ENCODE measurements at places on chromosomes 2 and 18.

GRCh38 chr18:22503803-22504202, 86.1 kb upstream of the CTAGE1 start:
- H3K4me3 ChIP-seq, result no peak overlapping the region
- DNase-seq, result no peak
- H3K4me1 ChIP-seq, result no peaks in the 10 kb centered on the region
- no peaks in the 10 kb centered on the region for H3K27me3 ChIP-seq

DNA sequence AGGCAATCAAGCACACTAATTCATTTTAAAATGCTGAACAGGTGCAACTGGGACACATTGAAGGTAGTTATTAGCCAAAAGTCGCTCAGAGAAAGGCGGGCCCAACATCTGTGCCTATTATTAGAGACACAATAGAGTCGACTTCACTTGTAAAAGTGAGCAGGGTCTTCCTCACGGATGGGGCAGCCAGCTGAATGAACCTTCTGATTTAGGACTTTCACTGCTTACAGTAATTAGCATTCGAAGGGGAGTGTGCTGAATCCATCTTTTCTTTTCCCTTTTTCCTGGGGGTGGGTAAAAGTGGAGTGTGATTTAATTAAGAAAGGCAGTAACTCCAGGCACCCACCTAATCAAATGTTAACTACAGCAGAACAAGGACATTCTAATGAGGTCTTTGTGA, 677.7 kb downstream of the DCDC2C start:
- H3K27ac ChIP-seq, result no peak overlapping the region
- no peaks in the 10 kb centered on the region for H3K4me1 ChIP-seq
- no peaks in the 10 kb centered on the region for H3K27me3 ChIP-seq
- H3K4me3 ChIP-seq, result no peak overlapping the region
- DNase-seq, result no peak
- no peaks in the 10 kb centered on the region for H3K36me3 ChIP-seq

DNA sequence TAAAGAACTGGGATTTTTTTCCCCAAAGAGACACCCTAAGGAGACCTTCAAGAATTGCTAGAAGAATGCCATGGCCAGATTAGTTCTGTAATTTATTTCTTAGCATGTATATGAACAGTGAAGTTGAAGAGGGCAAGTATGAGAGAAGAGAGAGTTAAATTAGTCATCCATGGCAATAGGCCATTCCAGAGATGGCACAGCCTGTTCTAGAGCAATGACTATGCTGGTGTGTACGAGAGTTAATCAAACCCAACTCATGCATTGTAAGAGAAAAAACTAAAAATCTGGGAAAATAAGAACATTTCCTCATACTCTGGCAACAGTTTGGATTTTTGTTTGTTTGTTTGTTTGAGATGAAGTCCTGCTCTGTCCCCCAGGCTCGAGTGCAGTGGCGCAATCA, 112.1 kb upstream of the PIK3C3 start:
- no peak overlapping the region for H3K4me3 ChIP-seq
- H3K27ac ChIP-seq, result no peak overlapping the region
- H3K36me3 ChIP-seq, result no peaks in the 10 kb centered on the region

DNA sequence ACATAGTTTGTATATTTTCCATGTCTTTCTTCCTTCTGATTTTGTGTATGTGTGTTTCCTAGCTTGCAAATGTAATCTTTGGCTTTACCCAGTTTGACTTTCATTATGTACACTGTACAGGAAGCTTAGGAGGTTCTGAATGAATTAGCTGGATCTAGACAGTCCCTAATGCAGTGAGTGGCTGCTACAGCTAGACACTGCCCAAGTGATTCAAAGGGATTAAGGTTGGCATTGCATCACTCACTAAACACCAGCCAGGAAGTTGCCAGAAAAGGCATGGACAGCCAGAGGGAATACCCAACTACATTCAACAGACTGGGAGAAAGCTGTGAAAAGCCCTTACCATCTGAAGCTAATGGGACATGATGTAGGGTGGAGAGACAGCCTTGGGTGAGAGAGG, 316.0 kb upstream of the MEX3C start:
- H3K36me3 ChIP-seq, result no peaks in the 10 kb centered on the region
- DNase-seq, result no peak
- H3K27me3 ChIP-seq, result no peaks in the 10 kb centered on the region
- H3K4me3 ChIP-seq, result no peak overlapping the region

GRCh38 chr2:120682654-120683053, 53.0 kb upstream of the GLI2 start:
- no peak overlapping the region for H3K27ac ChIP-seq
- peaks cover 3% of the 10 kb centered on the region for H3K4me1 ChIP-seq
- peaks cover 4% of the 10 kb centered on the region for H3K27me3 ChIP-seq
- no peak overlapping the region for H3K4me3 ChIP-seq

DNA sequence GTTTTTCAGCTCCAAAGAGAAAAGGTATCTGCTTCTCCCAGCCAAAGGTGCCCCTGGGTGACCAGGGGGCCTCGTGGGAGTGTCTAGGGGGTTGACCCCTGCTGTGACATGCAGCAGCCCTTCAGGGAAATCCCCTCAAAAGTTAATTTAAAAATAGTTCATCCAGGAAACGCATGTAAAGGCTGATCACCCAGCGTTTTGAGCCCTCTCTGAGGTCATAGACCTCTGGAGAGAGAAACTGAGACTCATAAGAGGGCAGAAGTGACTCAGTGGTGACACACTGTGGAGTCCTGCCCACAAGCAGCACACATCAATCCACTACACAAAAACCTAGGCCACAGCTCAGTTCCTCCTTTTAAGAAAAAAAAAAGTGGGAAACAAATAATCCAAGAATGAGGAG, 11.9 kb downstream of the GAL3ST2 start:
- H3K36me3 ChIP-seq, result no peaks in the 10 kb centered on the region
- peak; percentile 59 for DNase-seq
- H3K4me3 ChIP-seq, result no peak overlapping the region
- H3K27ac ChIP-seq, result peak overlapping the region; percentile 48
- H3K27me3 ChIP-seq, result no peaks in the 10 kb centered on the region

- H3K27me3 ChIP-seq, result no peaks in the 10 kb centered on the region
- no peak for DNase-seq
- H3K4me1 ChIP-seq, result no peaks in the 10 kb centered on the region
- H3K4me3 ChIP-seq, result no peak overlapping the region
These were observed 41.8 kb downstream of the GLS start for GRCh38 chr2:190922376-190922775.

DNA sequence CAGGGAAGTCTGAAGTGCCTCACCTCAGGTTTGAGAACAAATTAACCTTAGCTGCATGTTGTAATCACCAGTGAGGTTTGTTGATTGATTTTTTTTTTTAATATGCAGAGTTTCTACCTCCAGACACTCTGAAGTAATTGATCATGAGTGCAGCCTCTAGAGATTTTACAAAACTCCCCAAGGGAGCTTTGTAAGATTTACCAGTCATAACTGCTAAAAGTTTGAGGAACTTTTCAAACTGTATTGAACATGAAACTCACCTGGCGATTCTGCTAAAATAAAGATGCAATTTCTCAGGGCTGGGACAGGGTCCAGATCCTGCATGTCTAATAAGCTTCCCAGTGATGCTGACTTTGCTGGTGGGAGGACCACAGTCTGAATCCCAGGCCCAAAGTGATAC, 339.6 kb upstream of the DCC start:
- no peak overlapping the region for H3K27ac ChIP-seq
- no peaks in the 10 kb centered on the region for H3K27me3 ChIP-seq

DNA sequence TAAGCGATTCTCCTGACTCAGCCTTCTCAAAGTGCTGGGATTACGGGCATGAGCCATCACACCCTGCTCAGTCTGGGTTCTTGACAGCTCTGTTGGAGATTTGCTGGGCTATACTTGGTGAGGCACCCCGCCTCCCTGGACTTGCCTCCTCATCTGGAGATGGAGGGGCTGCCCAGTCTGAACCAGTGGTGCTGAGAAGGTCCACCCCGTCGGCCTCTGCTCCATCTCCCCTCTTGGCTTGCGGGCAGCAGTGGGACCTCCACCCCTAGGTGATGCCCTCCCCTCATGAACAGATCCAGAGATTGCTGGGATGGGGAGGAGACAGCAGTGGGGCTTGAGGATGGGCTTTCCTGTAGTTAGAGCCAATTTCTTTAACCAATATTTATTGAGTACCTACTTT, 120.9 kb downstream of the CLIP4 start:
- H3K36me3 ChIP-seq, result no peaks in the 10 kb centered on the region
- no peaks in the 10 kb centered on the region for H3K4me1 ChIP-seq
- DNase-seq, result no peak

- no peak for DNase-seq
- no peak within 1 kb of the TSS for H3K27ac ChIP-seq
- H3K36me3 ChIP-seq, result no peaks in the 10 kb centered on the region
These were observed at the start of the genes ABCG5 and ABCG8 for GRCh38 chr2:43838560-43839267. Gene ABCG5, minus strand, starts transcription at chr2:43838839. Its CDS starts 160 bp downstream, at chr2:43838679. Gene ABCG8, plus strand, starts transcription at chr2:43838971. Its CDS starts 83 bp downstream, at chr2:43839054.

DNA sequence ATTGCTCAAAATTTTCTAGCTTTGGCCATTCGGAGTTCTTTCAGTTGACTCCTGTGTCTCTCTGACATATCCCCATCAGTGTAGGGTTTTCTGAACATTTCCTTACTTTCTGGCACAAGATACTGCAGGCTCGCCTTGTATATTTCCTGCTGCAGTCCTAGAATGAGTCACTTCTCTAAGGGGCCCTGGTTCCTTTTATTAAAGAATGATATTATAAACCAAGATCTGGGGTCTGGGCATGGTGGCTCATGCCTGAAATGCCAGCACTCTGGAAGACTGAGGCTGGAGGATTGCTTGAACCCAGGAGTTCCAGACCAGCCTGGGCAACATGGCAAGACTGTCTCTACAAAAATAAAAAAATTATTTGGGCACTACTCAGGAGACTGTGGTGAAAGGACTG, 3.0 kb upstream of the RPL37A start:
- peaks cover 51% of the 10 kb centered on the region for H3K4me1 ChIP-seq
- no peaks in the 10 kb centered on the region for H3K36me3 ChIP-seq
- no peak for DNase-seq
- no peak overlapping the region for H3K4me3 ChIP-seq

- peaks cover 7% of the 10 kb centered on the region for H3K27me3 ChIP-seq
- DNase-seq, result peak; percentile 75
- H3K27ac ChIP-seq, result no peak overlapping the region
- H3K4me3 ChIP-seq, result no peak overlapping the region
- H3K36me3 ChIP-seq, result no peaks in the 10 kb centered on the region
- no peaks in the 10 kb centered on the region for H3K4me1 ChIP-seq
These were observed 48.1 kb upstream of the ARL4C start for GRCh38 chr2:234544659-234545611.

- no peak overlapping the region for H3K27ac ChIP-seq
- no peaks in the 10 kb centered on the region for H3K36me3 ChIP-seq
- no peak overlapping the region for H3K4me3 ChIP-seq
- no peaks in the 10 kb centered on the region for H3K4me1 ChIP-seq
- no peak for DNase-seq
These were observed 18.9 kb downstream of the STON1 start for GRCh38 chr2:48548840-48549239.

DNA sequence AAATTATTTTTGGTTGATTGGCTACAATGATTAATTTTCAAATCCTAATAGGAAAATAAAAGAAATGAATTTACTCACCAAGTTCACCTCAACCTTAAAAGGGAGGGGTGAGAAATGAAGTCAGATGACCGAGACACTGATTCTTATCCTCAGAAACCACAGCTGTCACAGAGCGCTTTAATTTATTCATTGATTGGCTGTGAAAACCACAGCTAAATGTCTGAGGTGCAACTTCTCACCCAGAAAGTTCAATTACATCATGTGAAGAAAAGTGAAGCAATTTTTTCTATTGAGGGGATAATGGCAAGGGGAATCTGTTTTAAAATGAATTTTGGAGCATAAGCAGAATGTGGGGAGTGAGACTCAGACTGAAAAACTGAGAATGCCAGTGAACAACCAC, 128.4 kb downstream of the RNF152 start:
- no peak overlapping the region for H3K27ac ChIP-seq
- no peak overlapping the region for H3K4me3 ChIP-seq
- H3K4me1 ChIP-seq, result no peaks in the 10 kb centered on the region
- H3K27me3 ChIP-seq, result no peaks in the 10 kb centered on the region
- no peak for DNase-seq

DNA sequence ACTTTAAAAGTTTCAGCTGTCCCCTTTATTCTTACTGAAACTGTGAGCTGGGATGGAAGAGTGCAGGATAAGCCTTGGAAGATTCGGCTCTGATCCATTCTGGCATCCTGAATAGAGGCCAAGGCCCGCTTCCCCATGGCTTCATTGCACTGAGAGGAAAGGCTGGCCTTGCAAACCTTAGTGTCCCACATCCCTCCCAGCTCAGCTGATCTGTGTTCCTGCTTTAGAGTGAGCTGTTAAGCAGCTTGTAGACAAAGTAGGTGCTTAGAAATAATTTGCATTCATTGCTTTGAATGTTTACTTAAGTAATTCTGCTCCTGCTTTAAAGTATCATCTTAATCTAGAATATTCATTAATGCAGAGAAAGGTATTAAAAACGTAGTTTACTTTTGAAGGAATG, 169.6 kb upstream of the BOD1L2 start:
- no peak overlapping the region for H3K4me3 ChIP-seq
- H3K4me1 ChIP-seq, result no peaks in the 10 kb centered on the region
- H3K27me3 ChIP-seq, result no peaks in the 10 kb centered on the region
- no peak for DNase-seq

DNA sequence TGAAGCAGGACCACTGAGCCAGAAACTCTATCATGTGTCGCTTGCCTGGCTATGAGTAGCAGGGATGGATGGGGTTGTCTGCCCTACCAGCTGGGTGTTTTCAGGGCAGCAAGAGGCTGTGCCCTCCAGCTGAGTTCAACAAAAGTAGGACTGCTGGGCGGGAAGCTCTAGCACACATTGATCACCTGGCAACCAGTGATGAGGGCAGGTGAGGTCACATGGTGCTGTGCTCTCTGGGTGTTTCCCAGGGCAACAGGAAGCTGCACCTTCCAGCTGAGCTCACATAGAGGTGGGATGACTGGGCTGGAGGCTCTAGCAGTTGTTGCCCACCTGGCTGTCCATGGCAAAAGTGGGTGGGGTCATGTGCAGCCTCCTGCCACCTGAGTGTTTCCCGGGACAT, 487.3 kb upstream of the VWC2L start:
- DNase-seq, result peak; percentile 2
- H3K27me3 ChIP-seq, result no peaks in the 10 kb centered on the region
- no peak overlapping the region for H3K27ac ChIP-seq
- H3K4me3 ChIP-seq, result no peak overlapping the region
- no peaks in the 10 kb centered on the region for H3K36me3 ChIP-seq
- H3K4me1 ChIP-seq, result no peaks in the 10 kb centered on the region
